WTC11 (cell line): ENCODE measurements at places on chromosomes 16 and 17.

GRCh38 chr17:69461951-69462369 is 47.5 kb downstream of the MAP2K6 start:
- DNase-seq, result no peak

DNA sequence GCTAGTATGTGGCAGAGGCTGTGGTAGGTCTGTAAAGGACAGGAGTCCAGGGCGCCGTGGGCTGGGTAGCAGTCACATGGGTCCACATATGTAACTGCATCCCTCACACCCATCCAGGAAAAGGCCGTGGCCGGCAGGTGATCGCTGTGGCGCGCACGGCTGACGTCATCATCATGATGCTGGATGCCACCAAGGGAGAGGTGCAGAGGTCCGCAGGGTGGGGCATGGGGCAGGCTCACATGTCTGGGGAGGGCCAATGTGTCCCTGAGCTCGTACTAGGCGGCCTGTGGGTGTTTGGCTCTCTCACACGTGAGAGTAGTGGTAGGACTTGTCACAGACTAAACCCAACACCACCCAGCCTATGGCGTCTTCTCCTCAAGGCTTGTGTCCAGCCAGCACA is 9.0 kb upstream of the MYO15A start:
- no peak for DNase-seq

GRCh38 chr17:81513753-81514488 is 1.3 kb upstream of the ACTG1 start:
- DNase-seq, result peak; percentile 68

DNA sequence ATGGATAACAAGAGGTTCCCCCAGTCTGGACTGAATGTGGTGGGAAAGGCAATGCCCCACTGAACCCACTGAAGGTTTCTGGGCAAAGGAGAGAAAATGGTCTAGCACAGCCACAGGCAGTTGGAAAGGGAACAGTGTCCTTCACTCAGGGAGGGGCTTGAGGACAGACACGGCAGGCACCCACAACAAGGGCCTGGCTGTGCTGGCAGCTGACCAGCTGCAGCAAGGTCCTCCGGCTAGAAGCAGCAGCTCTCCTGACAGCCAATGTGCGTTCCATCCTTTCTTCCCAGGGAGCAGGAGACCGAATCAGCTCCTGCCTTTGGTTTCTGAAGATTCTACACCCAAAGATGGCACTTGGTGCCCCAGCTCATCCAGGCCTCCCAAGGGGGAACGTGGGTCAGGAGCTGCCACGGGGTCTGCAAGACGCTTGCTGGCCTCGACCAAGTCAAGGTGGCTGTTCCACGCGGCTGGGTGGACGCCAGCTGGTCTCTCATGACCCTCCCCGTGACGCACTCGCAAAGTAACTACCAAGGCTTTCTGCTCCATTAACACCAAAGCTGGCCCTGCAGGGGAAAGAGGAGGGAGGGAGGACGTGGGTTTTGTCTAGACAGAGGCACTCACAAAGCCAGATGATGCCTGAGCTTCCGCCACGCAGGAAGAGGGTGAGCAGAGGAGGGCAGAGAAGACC is 11.1 kb downstream of the ABR start:
- no peak for DNase-seq

GRCh38 chr17:40526668-40527067 is 25.2 kb upstream of the TNS4 start:
- no peak for DNase-seq

DNA sequence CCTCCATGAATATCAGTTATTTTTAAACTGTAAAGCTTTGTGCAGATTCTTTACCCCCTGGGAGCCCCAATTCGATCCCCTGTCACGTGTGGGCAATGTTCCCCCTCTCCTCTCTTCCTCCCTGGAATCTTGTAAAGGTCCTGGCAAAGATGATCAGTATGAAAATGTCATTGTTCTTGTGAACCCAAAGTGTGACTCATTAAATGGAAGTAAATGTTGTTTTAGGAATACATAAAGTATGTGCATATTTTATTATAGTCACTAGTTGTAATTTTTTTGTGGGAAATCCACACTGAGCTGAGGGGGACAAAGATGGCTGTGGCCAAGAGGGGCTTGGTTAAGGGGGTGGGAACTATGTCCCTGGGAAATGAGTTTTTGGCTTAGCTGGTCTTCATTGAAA is 2.3 kb downstream of the CCL11 start:
- DNase-seq, result no peak
